ENCODE measurements at places on chromosomes 12 and 14.
A peak's percentile ranks its signal among the peaks of the same experiment; 100 is the strongest.

GRCh38 chr12:113050795-113051194 lies 5.7 kb upstream of the DTX1 start:
- DNase-seq = no peak

- peak; percentile 72 for DNase-seq
Measured at GRCh38 chr14:55129428-55130195, 560 bp downstream of the LGALS3 start.

DNA sequence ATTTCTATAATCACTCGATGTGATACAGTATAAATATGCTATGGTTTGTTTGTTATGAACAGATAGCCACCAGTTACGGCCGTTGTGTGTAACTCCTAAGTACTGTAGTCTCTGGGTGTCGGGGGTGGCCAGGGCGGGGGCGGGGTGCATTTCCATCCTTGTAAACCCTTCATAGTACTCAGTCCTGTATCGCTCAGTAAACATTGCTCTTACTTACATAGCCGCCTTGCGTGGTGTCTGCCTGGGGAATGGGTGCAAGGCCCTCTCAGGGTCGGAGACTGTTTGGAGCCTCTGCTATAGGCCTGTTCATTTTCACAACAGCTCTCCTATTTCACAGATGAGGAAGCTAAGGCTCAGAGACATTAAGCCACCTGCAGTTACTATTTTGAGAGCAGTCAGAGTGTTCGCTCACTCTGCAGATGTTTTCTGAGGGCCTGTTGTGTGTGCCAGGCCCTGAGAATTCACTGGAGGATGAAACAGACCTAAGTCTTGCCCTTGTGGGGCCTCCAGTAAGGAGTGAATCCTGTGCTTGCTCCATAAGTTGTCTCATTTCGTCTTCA lies 42.5 kb downstream of the JDP2 start:
- no peak for DNase-seq

DNA sequence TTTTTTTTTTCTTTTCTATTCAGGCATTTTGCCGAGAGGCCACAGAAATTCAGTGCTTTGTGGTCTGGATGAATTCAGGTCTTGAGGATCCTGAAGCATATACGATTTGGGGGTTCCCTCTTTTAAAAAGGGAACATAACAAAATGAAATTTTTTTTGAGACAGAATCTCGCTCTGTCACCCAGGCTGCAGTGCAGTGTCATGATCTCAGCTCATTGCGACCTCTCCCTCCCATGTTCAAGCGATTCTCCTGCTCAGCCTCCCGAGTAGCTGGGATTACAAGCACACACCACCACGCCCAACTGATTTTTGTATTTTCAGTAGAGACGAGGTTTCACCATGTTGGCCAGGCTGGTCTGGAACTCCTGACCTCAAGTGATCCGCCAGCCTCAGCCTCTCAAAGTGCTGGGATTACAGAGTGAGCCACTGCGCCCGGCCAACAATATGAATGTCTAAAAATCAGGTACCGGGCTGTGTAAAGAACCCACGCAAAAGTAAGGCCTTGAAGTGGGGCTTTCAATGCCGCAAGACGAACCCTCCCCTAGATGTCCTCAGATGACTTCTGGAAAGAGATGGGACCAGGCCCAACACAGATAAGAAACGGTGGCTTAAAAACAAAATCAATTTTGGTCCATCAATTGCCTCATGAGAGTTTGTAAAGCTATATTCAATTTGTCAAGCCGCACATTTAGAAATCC lies 30.0 kb downstream of the TESC start:
- DNase-seq = no peak

GRCh38 chr12:48000878-48001504 lies 3.3 kb downstream of the COL2A1 start:
- DNase-seq = peak; percentile 80

DNA sequence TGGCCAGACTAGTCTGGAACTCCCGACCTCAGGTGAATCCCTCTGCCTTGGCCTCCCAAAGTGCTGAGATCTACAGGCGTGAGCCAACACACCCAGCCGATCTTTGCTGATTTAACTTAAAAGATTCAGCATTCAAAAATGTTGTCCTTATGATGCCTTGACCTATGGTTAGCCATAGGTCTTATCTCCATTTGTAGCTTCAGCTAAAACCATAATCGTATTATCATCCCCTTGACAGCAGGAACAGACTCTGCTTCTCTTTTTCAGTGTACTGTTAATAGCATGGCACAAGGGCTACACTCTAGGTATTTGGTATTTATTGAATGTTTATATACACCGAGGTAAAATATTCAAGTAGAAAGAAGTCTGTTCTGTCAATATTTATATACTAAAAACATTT lies 15.3 kb downstream of the CCDC62 start:
- DNase-seq = no peak

DNA sequence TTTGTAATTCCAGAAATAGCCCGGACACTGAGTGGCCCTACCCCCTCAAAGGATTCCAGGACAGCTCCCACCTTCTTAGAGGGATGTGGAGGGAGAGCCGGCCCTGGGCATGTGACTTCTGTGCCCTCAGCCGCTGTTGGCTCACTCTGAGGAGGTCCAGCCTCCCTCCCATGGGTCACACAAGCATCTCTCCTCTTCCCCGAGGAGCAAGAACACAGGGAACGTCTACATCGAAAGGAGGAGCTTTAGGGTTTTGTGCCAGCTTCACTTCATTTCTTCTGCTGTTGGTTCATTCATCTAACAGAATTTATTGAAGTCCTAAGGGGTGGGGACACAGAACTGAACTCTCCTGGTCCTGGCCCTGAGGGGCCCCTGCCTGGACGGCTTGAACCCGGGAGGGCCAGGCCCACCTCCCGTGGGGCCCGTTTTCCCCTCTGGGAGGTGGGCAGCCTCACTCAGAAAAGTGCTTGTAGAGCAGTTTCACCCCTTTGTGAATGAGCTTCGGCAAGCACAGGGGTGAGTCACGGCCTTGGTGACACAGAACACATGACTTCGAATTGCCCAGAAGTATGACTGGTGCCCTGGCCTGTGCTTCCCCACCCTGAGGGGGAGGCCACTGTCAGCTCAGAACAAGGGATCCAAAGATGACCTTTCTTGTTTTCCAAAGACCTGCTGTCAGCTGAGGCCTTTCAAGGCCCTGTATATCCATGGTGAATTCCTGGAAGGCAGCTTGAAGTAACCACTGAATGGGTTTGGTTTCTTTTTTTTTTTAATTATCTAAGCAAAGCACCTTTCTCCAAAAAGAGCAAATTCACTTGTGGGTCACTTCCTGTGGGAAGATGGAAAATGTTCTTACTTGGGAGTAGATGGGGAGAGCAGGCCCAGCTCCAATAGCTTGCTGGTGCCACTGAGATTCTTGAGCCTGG lies 39.2 kb downstream of the NFKBIA start:
- peak; percentile 94 for DNase-seq

GRCh38 chr12:132669166-132669879 lies 17.8 kb downstream of the POLE start:
- no peak for DNase-seq

GRCh38 chr12:46386877-46387629 lies 14.5 kb upstream of the SLC38A2 start:
- peak; percentile 67 for DNase-seq

DNA sequence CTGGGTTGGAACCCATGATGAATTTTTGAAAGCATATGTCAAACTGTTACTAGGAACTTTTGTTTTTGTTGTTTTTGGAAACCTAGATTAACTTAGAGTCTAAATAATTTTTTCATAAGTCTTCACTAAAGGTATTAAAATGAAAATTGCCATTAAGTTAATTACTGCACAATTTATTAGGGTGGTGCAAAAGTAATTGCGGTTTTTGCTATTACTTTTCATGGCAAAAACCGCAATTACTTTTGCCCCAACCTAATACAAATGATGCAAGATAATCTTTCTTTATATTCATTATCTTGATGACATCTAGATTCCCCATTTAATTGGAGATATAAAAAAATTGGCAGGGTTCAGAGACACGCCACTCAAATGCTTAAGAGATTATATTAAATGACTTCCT lies 145.0 kb upstream of the PKP2 start:
- DNase-seq = no peak
